ENCODE measurements at places on chromosomes 7 and 10.

DNA sequence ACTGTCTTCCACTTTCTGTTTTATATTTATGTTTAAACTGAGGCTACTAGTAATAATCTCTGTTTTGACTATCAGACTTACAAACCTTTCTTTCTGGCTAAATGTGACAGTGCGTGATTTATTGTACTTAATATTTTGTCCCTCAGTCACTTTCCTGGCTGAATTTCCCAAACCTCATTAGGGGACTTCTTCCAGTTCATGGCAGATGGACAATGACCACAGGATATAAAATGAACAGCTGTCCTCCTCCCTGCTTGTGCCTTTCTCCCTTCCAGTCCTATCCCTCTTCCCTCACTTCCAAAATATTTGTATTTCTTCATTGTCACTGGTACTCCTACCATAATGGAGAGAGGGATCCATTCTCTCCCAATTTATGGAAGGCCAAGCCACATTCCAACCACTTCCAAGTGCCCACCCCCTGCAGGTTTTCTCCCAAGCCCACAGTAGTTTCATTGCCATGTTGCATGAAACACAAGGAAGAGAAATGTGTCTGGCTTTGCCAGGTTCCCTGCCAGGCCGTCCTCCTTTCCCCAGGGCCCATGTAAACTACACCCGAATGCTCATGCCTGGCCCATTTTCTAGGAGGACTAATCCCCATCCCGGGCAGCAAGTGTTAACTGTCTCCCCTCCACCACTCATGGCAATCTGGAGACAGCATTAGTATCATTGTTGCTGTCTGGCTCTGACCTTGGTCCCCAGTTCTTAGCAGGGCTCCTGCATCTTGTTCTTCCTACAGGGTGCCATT lies 269.5 kb upstream of the SLC26A5 start:
- DNase-seq: no peak

DNA sequence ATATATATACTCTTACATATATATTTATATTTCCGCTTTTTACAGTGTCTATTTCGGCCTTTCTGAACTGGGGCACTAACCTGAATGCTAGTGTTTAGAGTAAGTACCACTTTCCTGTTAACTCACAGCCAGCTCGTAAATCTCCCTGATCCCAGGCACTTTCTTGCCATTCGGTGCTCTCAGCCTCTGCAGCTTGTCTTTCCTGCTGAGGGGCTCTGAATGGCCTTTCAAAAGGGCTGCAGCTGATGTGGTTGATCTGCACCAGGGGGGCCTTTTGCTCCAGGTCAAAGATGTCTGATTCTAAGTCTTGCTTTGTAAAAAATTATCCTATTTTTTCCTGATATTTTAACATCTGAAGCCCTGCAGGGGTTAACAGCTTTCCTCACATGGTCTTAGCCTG lies 25.5 kb upstream of the HPS1 start:
- DNase-seq: no peak

DNA sequence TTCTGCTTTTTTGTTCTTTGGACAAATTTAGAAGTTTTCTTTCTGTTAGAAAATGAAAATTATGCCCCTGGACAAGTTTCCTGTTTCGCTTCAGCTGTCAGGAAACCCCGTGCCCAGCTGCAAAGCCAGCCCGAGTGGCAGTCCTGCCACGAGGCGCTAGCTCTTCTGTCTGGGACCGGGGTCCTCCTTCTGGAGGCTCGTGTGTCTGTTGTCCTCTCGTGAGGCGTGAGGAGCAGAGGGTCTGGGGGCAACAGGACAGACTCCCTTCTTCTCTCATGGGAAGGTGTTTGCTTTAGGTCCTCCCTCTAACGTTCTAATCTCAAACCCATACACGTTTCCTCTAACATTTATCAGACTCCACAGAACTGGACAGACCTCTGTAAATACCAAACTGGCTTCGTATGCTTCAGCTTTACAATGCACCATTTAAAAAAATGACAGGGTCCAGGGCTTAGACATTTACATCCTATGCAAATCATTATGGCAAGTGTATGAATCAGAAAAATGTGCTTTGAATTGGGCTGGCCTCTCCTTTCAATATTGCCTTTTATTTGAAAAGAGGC lies 184.5 kb upstream of the SHH start:
- no peak for DNase-seq

DNA sequence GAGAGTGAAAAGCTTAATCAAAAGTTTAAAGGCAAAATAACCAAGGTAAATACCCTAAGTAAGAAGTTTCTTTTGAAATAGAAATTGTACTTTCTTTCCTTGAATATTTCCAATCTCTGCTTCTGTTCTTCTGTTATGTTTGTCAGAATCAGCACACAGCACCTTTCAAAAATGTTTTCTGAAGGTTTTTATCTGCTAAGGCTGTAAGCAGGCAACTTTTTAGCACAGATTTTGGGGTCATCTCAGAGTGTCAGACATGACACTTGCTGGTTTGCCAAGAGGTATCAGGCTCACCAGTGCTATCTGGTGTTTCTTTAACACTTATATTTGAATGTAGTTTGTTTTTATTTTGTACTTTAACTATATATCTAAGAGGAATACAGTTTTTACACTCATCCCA lies 94.2 kb downstream of the CDK6 start:
- DNase-seq: no peak

DNA sequence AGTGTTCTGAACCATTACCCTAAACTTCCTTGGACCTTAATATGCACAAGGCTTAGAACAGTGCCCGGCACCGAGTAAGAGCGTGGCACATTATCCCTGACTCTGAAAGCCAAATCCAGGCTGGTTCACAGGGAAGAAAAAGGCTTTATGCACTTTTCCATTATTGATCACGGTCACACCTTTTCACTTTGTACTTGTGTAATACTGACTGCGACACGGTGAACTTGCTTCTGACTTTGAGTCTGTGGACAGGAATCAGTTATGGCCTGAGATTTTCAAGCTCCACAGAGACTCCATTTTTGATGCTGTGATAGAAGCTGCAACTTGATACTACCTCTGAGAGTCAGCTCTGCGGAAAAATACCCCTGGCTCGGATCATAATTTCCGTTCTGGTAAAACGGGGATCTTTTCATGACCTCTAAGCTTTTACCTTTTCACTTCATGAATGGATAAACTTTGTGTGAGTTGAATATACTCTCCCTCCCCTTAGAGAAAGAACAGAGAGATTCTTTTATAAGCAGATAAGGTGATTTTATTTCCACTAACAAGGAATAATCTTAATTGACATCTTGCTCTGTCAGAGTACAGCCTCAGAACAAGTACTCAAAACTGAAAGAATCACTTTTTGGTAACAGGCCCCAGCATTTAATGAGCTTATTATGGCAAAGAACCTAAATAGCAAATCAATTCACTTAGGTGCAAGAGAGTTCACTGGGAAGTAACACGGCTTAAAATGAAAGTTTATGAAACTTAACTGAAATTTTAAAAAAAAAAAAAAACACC lies 88.8 kb downstream of the ELMO1 start:
- no peak for DNase-seq

DNA sequence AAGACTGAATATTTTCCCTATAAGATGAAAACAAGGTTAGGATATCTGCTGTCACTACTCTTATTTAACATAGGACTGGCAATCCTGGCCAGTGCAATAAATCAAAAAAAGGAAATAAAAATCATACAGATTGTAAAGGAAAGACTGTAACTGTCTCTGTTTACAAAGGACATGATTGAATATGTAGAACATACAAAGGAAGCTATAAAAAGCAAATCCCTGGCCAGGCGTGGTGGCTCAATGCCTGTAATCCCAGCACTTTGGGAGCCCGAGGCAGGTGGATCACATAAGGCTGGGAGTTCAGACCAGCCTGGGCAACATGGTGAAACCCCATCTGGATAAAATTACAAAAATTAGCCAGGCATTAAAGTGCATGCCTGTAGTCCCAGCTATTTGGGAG lies 15.8 kb downstream of the ZNF485 start:
- DNase-seq: no peak

DNA sequence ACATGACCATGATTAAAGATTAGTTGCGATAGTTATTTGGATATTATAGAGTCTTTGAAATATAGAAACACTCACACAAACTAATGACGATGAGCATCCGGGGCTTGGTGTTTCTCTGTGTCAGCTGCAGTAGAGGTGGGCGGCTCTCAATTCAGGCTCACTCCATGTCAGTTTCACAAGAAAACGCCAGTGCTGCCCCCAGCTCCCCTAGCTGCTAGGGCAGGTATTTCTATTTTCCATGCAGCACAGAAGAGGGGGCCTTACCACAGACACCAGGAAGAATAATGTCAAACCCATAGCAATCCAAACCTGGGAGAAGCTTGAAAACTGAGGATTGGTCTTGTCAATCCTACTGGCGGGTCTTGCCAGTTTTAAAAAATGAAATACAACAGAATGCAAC lies 197.1 kb downstream of the PHTF2 start:
- DNase-seq: no peak

- DNase-seq: no peak
These were observed 35.8 kb upstream of the EIF4H start for GRCh38 chr7:74138334-74138867.

- DNase-seq: no peak
These were observed 108.3 kb upstream of the FEZF1 start for GRCh38 chr7:122412883-122413282.

- no peak for DNase-seq
These were observed 63.8 kb downstream of the CALML3 start for GRCh38 chr10:5588603-5589002.

DNA sequence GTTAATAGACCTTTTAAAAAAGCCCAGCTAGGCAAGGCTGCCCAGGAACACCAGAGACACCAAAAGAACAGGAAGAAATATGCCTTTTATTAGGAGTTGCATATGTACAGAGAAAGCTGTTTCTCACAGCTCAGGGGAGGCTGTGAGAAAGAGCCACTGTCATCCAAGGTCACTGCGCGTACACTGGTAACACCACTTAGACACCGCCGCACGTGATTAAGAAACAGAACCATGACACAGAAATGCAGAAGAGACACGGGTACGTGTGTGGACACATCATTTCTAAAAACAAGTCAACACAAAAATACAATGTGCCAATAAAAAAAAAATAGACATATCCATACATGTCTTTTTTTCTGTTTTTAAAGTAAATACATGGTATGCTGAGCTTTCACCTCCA lies 705.6 kb downstream of the PARD3 start:
- DNase-seq: no peak

DNA sequence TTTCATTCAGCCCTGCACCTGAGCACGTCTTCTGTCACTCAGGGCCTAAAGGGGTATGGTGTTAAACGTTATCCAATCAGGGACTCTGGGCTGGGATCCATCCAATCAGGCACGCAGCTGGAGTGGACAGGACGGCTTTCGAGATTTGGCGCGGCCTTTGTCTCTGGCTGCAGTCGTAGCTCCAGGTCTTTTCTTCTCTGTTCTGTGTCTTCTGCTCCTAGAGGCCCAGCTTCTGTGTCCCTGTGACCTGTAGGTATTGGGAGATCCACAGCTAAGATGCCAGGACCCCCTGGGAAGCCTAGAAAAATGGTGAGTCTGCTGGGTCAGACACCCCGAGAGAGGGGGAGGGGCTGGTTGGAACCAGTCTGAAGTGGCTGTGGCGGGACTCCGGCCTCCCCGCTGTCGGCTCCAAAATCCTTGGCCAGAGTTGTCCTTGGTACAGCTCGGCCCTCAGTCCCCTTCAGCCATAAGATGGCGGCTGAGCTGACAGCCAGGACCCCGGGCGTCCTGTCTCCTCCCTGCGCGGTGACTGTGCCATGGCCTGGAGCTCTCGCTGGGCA lies 11.7 kb upstream of the ZNF680 start:
- DNase-seq: no peak

DNA sequence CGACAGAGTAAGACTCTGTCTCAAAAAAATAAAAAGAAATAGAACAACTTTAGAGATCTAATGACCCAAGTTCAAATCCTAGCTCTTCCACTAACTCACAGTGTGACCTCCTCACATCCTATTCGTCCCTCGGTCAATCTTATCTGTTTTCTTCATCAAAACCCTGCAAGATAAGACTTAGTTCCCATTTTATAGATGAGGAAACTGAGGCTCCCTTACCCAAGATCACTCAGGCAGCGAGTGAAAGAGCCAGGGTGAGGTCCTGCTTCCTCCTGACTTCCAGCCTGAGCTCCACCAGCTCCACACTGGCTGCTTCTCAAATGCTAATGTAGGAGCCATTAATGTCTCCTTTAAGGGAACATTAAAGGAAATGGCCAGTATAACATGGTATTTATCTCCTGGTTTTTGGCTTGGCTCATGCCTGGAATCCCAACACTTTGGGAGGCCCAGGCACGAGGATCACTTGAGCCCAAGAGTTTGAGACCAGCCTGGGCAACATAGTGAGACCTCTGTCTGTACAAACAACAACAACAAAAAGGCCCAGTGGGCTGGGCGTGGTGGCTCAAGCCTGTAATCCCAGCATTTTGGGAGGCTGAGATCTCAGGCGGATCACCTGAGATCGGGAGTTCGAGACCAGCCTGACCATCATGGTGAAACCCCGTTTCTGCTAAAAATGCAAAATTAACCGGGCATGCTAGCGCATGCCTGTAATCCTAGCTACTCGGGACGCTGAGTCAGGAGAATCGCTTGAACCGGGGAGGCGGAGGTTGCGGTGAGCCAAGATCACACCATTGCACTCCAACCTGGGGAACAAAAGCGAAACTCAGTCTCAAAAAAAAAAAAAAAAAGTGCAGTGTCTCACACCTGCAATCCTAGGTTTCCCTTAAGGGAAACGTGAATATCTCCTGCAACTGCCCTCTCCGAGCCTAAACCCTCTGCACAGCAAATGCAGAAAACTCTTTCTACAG lies 3.4 kb upstream of the RHBDD2 start:
- no peak for DNase-seq

DNA sequence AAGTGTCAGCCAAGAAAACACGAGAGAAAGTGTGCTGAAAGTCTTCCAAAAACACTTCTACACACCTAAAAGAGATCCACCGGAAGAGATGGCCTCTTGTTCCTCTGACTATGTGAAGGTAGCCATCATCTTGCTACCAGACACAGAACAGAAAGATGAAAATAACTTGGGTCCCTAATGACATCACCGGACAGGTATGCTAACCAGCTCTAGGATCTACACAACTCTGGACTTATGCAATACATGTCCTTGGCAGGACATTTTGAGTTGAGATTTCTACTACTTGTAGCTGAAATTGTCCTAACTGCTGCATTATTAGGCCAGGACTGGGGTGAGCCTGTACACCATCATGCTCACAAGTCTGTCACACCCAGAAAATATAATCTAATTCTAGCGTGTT lies 358.7 kb downstream of the ELMO1 start:
- no peak for DNase-seq

DNA sequence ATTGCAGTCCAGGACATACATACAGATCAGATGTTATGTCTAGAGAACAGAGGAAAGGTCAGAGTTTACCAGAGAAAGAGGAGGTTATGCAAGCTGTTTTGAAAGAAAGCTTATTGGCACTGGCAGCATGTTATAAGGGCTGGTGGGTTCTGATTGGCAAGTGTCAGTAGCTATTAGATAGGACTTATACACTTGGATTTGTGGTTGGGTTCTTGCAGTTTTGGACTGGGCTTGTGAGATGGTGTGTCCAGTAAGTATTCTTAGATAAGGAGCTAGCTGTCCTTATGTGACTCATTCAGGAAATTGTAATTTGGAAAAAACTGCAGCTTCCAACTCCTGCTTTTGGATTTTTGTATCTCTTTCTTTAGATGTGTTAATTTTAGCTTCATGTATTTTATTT lies 130.7 kb upstream of the NAMPT start:
- DNase-seq: no peak
